ENCODE measurements at places on chromosomes 7 and 10. TPM values are rescaled to one million over a fixed set of nuclear protein-coding genes. Genes with fewer than 3 reads are reported as not detected.

Gene ADCYAP1R1
- total RNA-seq: not detected

- no peak for DNase-seq
Measured at GRCh38 chr7:143183024-143183423, at the start of gene TAS2R39. TSS of gene TAS2R39 (plus strand) at chr7:143183419. CDS start at chr7:143183419, 0 bp downstream.

DNA sequence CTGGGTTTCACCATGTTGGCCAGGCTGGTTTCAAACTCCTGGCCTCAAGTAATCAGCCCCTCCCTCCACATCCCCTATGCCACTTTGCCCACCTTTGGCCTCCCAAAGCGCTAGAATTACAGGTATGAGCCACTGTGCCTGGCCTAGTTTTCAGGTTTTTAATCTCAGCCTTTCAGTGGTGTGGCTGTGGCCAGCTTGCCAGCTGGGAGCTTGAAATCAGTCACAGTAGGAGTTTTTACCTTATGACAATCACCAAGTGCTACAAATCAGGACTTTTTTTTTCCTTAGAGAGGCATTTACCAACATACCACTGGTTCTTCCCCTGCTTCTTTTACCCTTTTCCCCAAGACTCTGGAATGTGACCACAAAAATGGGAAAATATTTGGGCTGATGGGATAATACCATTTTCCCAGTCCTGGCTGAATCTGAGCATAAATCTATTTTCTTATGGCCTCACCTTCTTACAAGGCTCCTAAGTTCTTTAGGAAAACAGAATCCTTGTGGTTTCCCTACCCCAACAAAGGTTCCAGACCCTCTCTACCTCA, 6.2 kb downstream of the STEAP4 start:
- no peak for DNase-seq

DNA sequence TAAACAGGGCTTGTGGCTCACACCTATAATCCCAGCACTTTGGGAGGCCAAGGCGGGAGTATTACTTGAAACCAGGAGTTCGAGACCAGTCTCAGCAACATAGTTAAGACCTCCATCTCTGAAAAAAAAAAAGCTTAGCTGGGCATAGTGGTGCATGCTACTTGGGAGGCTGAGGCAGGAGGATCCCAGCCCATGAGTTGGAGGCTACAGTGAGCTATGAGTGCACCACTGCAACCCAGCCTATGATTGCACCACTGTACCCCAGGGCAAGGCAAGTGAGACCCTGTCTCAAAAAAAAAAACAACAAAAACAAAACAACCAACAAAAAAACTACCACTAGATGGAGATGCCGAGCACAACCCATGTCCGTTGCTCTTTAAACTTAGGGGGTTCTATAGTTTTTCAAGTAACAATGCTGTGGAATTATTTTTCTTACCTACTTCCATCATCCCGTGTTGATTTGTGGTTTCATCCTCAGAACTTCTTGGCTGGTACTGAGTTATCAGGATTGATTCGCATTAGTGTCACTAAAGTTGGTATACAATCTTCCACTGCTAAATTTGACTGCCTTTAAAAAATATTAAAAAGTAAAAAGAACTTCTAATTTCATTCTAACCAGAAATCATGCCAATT, 12.2 kb upstream of the REPIN1 start:
- no peak for DNase-seq

Gene GSTO2
- 38.6 TPM for total RNA-seq

GRCh38 chr7:8213381-8213780, 48.6 kb downstream of the ICA1 start:
- no peak for DNase-seq

GRCh38 chr7:90897961-90898469, 301.9 kb downstream of the CDK14 start:
- DNase-seq: no peak
